Camera-type eye (tissue), 1 donor: ENCODE measurements at places on chromosomes 13 and 19. TPM values are rescaled to one million over a fixed set of nuclear protein-coding genes. Genes with fewer than 3 reads are reported as not detected.

The VSTM2B gene
- 9.6 TPM for total RNA-seq

The NOVA2 gene
- 10.1 TPM for total RNA-seq

The ZNF30 gene
- 16.2 TPM for total RNA-seq

The OR10H1 gene
- not detected for total RNA-seq

The DEDD2 gene
- 40.6 TPM for total RNA-seq

The WDR88 gene
- not detected for total RNA-seq

The CD79A gene
- total RNA-seq: 0.99 TPM
